ENCODE measurements at places on chromosomes 7 and 10.

DNA sequence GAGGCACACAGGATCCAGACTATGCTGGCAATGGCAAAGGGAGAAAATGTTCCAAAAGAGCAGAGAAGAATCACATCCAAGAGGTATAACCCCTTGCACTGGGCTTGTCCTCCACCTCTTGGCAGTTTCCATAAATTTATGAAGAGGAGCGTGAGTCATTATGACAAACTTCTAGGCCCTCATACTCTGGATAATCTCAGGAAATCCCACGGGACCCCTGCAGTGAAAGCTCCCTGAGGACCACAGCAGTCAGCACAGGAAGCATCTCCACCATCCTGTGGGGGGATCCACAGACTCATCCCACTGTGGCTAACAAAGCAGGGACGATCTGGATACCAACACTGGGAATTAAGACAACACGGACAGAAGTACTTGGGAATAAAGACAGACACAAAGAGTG is 30.3 kb upstream of the GPAM start:
- peak; percentile 61 for DNase-seq

DNA sequence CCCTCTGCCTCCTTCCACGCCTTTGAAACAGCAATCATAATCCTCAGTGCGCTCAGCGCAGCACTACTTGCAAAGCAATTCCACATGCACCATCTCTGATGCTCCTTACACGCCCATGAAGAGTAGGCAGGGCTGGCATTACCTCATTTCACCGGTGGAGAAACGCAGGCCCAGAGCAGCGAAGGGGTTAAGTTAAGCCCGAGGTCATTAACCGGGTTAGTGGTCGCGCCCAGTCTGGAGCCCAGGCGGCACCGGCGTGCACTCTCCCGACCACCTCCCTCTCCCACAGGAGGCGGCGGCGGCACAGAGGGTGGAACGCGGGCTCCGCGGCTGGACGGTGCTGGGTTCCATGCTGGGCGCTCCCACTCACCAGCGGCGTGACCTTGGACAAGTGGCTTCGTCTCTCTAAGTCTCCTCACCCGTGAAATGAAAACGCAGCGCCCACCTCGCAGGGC is 515 bp downstream of the FASTK start:
- DNase-seq, result no peak

GRCh38 chr7:142471820-142472219 is 214.0 kb upstream of the PRSS58 start:
- DNase-seq, result no peak

DNA sequence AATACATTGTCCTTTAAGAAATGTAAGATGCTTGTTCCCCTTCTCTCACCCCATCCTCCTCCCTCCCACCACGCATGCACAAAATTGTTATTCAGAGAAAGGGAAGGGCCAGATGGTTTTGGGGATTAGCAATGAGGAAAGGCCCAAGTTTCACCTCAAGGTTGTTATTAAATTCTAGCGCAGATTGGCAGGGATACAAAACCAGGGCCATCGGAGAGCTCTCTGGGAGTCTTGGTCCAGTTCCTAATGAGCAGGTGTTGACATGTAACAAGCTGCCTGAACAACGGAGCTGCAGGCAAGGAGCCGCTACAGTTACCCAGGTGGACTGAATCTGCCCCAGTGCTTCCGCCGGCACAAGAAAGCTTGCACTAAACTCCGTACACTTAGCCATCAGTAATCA is 9.7 kb upstream of the ANK3 start:
- no peak for DNase-seq

- DNase-seq, result no peak
These were observed 241.5 kb downstream of the WDR11 start for GRCh38 chr10:121092720-121093095.

GRCh38 chr7:93148144-93148543 is at the start of gene SAMD9L:
Gene SAMD9L (minus strand): TSS chr7:93148385. CDS start chr7:93135971, 12,414 bp downstream.
- no peak for DNase-seq

DNA sequence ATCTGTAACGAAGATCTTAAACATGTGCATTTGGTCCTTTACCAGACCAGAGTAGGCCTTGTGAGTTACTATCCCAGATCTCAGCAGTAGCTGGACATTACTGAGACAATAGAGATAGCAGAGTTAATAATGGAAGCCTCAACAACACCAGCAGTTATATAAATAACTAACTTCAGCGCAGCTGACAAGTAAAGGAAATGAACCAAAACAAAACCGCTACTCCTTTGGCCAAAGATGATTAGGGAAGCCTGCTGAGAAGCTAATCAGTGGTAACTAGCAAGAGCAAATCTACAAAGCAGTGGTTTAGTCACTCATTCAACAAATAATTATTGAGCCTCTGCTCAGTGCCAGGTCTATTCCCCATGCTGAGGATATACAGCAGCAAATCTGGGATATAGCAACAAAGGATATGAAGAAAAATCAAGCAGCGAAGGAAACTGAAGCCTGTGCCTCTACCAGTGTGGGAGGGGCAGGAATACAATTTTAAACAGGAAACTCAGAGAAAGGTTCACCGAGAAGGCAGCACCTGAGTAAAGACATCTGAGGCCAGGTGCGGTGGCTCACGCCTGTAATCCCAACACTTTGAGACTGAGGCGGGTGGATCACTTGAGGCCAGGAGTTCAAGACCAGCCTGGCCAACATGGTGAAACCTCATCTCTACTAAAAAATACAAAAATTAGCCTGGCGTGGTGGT is 103.6 kb downstream of the ELMO1 start:
- DNase-seq, result no peak

- DNase-seq, result no peak
These were observed 97.7 kb downstream of the NRCAM start for GRCh38 chr7:108358553-108358952.

DNA sequence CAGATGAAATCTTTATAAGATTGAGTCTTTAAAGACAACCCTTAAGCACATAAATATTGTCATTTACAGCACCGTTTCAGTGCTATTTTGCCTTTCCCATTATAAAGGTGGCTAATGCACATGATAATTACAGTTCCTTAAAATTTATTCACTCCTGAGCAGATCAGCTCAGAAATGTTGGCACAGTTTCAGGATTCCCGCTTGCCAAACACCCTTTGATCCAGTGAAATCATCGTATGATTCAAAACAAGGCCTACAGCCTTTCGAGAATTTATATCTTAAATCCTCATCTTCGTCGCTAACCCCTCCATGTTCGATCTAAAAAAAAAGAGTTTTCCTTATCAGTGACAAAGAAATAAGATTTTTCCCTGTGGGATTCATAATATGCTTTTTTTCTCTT is 14.1 kb upstream of the SOSTDC1 start:
- no peak for DNase-seq

DNA sequence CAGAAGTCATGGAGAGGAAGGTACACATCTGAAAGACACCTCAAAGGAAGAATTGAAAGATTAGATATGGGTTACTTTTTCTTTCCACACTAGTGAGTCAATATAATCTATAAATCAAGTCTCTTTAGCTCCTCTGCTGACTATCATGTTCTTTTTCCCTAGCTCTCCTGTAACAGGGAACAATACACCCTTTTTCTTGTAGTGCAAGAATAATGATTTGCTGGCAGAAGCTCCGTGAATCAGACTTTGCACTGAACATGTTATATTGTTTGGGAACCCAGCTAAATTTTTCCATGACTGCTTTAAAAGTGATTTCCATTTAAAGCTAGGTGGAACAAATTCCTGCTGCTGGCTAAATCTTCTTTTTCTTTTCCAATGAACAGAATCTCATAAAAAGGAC is 756.6 kb upstream of the C7orf33 start:
- no peak for DNase-seq

- DNase-seq, result no peak
These were observed 14.0 kb downstream of the ITPRIP start for GRCh38 chr10:104324221-104324686.

- DNase-seq, result no peak
These were observed 74.0 kb downstream of the ZMIZ1 start for GRCh38 chr10:79142522-79143309.

- DNase-seq, result no peak
These were observed 23.3 kb upstream of the PDGFA start for GRCh38 chr7:542713-543500.

DNA sequence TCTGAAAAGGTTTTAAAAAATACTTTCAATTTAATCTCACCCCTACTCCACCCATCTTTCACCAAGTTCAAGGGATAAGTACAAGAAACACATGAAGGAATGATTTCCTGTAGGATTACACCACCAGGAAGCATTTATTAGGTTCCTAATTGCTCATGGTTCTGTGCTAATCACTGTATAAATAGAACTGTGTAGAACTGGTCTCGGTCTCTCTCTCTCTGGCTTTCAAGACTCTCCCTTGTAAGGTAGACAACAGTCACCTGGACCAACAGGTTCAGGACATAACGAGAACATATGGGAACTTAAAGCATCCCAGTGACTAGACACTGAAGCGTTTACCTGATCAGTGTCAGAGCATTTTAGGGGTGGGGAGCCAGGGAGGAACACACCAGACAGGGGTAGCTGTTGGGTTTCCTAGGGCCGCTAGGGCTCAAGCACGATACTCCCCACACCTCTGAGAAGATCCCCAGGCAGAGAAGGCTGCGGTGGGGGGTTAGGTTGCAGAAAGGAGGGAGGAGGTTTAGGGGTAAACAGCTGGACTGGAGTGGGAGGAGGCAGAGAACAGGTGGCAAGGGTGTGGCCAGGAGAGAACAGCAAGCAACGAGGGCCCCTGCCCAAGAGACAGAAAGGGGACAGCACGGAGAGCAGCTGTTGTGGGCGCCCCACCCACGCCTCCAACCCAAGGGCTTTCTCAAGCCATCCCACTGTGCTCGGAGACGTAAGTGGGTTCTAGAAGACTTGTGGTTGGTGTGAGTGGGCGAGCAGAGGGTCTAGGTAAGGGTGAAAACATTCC is 52.5 kb upstream of the USP6NL start:
- no peak for DNase-seq

DNA sequence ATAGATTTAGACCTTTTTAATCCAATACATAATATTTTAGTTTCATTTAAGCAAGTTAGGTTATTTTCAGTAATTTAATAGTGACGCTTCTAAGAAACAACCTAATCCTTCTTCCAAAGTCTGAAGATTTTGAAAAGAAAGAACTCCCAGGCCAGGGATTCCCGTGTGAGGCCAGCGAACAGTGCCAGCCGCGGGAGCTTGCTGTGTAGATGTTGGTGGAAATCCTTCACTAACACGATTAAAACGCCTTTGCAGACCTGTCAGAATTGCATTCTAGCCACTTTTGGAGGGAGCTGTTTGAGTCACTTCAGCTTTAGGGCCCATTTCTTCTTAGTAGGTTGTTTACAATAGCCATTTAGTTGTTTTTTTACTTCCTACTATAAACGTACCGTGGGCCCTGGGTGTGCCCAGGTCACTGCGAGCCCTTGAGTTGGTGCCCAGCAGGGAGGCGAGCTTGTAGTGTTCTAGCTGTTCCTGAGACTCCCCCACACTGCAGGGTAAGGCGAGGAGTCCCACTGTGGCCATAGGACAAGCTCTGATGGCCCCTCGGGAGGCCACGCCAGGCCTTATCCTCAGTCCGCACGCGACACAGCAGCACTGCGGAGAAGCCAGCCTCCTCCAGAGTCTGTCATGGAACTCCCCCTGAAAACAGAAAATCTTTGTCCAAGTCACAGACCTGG is 32.3 kb downstream of the PPP2R2D start:
- no peak for DNase-seq

- no peak for DNase-seq
These were observed 74.0 kb downstream of the JMJD1C start for GRCh38 chr10:63391812-63392211.

DNA sequence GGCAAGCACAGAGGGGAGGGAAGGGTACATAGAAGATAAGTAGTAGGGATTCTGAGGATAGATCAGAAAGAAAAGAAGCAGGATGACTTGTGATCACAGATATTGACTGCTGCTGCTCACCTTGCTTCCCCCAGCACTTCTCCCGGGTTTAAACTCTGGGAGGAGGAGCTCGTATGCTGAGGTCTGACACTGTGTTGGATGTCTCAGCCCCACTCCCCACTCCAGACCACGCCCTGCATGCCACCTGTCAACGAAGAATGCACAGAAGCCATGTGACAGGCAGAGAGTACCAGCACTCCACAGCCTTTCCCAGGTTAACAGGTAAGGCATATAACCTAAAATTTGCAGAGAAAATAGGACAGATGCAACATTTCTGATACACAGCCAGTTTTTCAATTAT is 388.9 kb downstream of the TNS3 start:
- DNase-seq, result no peak

DNA sequence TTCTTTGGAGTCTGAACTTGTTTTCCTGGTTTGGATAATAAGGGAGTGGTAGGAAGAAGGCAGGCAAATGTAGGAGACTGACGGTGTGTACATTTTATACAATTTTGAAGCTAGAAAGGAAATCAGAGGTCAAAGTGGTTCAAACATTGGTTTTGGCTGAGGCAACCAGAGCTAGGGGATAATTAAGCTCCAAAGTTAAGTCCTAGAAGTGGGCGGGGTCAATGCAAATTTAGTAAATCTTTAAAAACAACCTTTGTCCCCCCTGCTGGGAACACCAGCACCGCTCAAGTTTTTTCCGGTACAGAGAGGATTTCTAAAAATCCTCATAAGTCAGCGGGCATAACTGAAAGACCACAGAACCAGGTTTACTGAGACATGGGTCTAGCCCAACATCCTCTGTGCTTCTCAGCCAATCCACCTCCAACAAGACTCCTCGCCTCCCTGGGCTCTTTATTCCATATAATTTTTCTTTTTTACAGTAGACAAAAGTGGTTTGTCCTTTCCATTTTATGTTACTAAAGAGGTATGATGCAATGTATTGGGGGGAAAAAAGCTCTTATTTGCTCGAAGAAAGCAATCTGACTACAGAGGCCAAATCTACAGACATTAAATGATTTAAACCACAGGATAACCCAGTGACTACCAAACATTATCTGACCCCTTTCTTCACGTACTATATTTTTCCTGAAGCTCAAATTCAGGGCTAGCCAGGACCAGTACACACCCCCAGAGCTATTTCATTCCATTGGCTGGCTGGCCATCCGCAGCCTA is 1.6 kb downstream of the GLUD1 start:
- no peak for DNase-seq

DNA sequence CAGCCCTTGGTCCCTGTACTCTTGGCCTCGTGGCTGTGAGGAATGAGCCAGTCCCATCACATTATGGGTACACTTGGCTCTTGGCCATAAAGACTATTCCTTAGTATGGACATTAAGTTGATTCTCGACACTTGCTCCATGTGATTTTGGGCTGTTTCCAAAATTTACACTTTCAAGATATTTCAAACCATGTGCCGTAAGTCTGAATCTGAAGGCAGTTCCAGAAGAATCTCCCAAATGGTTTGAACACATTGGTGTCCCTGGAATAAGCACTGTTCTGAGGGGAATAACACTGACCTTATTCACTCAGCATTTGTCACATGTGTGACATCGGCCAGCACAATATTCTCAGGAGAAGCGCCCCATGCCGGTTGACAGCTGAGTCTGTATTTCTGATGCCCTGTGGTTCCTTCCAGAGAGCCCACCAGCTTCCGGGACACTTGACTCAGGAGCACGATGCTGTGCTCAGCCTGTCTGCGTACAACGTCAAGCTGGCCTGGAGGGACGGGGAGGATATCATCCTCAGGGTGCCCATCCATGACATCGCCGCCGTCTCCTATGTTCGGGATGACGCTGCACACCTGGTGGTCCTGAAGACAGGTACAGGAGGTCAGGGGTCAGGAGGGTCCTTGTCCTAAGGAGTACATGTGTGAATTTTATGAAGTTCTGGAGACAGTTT is 24.6 kb downstream of the NACAD start:
- no peak for DNase-seq
